ENCODE measurements at places on chromosomes 1 and 21. TPM values are rescaled to one million over a fixed set of nuclear protein-coding genes. Genes with fewer than 3 reads are reported as not detected.
A peak's percentile ranks its signal among the peaks of the same experiment; 100 is the strongest.

NPL gene
- total RNA-seq: 0.36 TPM

- H3K4me3 ChIP-seq: no peak overlapping the region
- no peak for DNase-seq
- H3K4me1 ChIP-seq: no peaks in the 10 kb centered on the region
- no peak overlapping the region for H3K27ac ChIP-seq
Measured at GRCh38 chr21:14740692-14741091, 194.6 kb upstream of the SAMSN1 start.

DNA sequence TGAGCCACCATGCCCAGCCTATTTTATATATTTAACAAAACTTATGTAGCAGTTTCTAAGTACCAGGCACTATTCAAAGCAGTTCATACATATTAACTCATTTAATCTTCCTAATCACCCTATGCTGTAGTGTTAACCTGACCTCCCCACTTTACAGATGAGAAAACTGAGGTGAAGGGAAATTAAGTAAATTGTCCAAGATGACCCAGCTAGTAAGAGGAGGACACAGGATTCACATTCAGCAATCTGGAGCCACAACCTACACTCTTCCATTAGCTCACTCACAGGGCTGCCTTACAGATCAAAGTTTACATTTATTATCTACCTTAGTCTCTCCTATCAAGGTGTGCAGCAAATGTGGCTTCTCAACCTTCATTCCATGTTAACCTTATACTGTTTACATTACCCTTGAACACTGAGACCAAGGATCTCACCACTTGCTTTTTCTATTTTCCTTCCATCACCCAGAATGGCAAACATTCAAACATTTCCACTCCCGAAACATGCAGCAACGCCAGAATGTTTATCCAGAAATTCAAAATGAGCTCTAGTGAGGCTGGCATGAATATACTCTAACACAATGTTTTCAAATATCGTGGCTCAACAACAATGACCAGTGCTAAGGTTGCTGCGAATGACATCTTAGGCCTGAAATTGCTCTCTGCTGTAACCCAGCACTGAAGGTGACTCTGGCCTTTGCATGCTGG lies 24.5 kb downstream of the HIVEP3 start:
- peaks cover 14% of the 10 kb centered on the region for H3K4me1 ChIP-seq
- no peak for DNase-seq
- no peaks in the 10 kb centered on the region for H3K27me3 ChIP-seq
- no peak overlapping the region for H3K27ac ChIP-seq

- DNase-seq: peak; percentile 74
- H3K27ac ChIP-seq: peak overlapping the region; percentile 88
- no peaks in the 10 kb centered on the region for H3K27me3 ChIP-seq
- H3K4me1 ChIP-seq: peaks cover 35% of the 10 kb centered on the region
- no peaks in the 10 kb centered on the region for H3K36me3 ChIP-seq
- no peak overlapping the region for H3K4me3 ChIP-seq
Measured at GRCh38 chr21:39020751-39021477, 162.3 kb downstream of the PSMG1 start.

DNA sequence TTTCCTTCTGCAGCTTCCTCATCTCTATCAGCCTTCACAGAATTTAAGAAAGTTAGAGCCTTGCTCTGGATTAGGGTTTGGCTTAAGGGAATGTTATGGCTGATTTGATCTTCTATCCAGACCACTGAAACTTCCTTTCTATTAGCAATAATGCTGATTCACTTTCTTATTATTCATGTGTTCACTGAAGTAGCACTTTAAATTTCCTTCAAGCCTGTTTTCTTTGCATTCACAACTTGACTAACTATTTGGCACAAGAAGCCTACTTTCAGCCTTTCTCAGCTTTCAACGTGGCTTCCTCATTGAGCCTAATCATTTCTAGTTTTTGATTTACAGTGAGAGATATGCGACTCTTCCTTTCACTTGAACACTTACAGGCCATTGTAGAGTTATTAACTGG lies 528.5 kb downstream of the PLPP3 start:
- no peaks in the 10 kb centered on the region for H3K27me3 ChIP-seq
- no peak for DNase-seq
- H3K36me3 ChIP-seq: no peaks in the 10 kb centered on the region
- no peak overlapping the region for H3K27ac ChIP-seq
- H3K4me3 ChIP-seq: no peak overlapping the region

GRCh38 chr1:212664409-212665199 lies 35.0 kb downstream of the BATF3 start:
- no peaks in the 10 kb centered on the region for H3K36me3 ChIP-seq
- H3K4me3 ChIP-seq: no peak overlapping the region
- no peaks in the 10 kb centered on the region for H3K27me3 ChIP-seq
- H3K4me1 ChIP-seq: peaks cover 7% of the 10 kb centered on the region

DNA sequence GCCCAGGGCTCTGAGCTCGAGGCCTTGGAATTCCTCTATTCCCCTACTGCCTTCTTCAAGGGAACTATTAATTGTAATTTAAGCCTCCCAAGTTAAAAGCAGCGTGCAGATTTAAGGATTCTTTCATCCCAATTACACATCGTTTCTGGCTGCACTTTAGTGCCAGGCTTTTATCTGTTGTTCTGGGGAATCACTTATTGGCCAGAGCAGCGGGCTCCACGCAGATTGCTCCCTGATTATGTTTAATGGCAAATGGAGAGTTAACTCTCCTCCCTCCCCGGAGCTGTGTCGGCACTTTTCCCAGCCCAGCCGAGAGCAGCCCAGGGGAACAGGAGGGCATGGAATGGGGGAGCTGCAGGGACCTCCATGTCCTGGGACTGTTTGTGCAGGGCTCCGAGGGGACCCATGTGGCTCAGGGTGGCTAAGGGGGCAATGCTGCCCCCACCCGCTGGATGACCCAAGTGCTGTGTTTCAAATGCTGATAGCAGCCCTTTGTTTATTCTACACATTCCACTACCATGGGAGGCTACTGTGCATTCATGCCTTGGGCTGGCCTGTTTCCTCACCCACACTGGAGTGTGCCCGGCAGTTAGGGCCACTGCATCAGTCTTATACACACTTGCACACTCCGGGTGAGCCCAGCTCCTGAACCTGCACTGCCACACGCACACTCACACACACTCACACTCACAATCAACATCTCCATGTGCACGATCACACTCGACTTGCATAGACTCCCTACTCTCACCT lies 93.3 kb upstream of the POU3F1 start:
- H3K4me1 ChIP-seq: peaks cover 11% of the 10 kb centered on the region
- H3K36me3 ChIP-seq: no peaks in the 10 kb centered on the region
- H3K4me3 ChIP-seq: no peak overlapping the region
- peaks cover 35% of the 10 kb centered on the region for H3K27me3 ChIP-seq
- peak; percentile 24 for DNase-seq
- H3K27ac ChIP-seq: no peak overlapping the region

GRCh38 chr1:28322194-28322593 lies 6.6 kb upstream of the MED18 start:
- H3K4me1 ChIP-seq: no peaks in the 10 kb centered on the region
- H3K27me3 ChIP-seq: peaks cover 4% of the 10 kb centered on the region
- H3K27ac ChIP-seq: no peak overlapping the region
- no peaks in the 10 kb centered on the region for H3K36me3 ChIP-seq

GRCh38 chr1:161019751-161020495 lies 1.0 kb downstream of the F11R start:
- H3K27me3 ChIP-seq: peaks cover 28% of the 10 kb centered on the region
- H3K36me3 ChIP-seq: no peaks in the 10 kb centered on the region
- H3K27ac ChIP-seq: no peak overlapping the region
- H3K4me3 ChIP-seq: peak overlapping the region; percentile 58

DNA sequence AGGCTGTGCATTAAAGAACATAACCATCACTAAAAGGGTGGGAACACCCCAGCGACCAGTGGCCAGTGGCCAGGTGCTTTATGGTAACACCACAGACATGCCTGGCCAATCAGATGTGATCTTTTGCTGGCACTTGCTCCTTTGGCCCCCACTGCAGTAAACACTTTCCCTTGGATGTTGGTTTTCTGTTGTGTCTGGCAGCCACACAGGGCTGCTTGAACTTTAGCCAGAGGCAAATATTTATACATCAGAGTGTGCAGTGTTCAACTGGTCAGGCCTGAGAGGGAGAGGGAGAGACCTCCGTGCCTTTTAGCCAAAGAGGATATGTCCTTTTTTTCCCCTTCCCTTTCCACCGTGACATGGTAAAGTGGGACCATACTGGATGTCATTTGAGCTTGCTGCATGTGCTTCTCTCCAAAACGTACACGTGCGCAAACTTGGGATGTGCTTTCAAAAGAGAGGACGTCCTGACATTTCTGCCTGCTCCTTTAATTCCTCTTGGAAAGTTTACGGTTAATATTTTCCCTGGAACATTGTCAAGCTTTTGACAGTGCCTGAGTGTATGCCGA lies 101.2 kb downstream of the NFIA start:
- H3K36me3 ChIP-seq: no peaks in the 10 kb centered on the region
- peaks cover 6% of the 10 kb centered on the region for H3K4me1 ChIP-seq
- H3K27me3 ChIP-seq: no peaks in the 10 kb centered on the region
- peak overlapping the region; percentile 8 for H3K4me3 ChIP-seq
- peak; percentile 36 for DNase-seq
- H3K27ac ChIP-seq: peak overlapping the region; percentile 77

DNA sequence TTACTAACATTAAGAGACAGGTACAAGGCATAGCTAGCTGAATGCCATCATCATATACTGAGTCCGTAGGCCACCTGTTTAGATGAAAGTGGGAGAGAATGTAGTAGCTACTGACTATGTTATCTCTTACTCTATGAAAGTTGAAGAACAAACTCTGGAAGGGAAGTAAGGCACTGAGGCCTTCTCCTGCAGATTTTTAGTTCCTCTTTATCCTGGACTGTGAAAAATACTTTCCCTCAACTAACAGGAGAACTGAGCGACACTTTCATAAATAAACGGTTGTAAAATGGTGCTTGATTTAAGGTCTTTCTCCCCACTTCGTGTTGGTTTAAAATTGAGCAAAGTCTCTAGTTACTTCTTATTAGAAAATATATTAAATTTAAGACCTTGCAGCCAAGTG lies 101.9 kb downstream of the FNBP1L start:
- no peaks in the 10 kb centered on the region for H3K27me3 ChIP-seq
- H3K36me3 ChIP-seq: peaks cover 11% of the 10 kb centered on the region
- no peak overlapping the region for H3K27ac ChIP-seq
- H3K4me3 ChIP-seq: no peak overlapping the region
- peaks cover 5% of the 10 kb centered on the region for H3K4me1 ChIP-seq

- H3K27me3 ChIP-seq: no peaks in the 10 kb centered on the region
- H3K27ac ChIP-seq: peak overlapping the region; percentile 66
- no peak overlapping the region for H3K4me3 ChIP-seq
- peak; percentile 84 for DNase-seq
- peaks cover 6% of the 10 kb centered on the region for H3K4me1 ChIP-seq
Measured at GRCh38 chr1:53938136-53938830, 7.2 kb downstream of the IFT25 start.

GRCh38 chr1:156498432-156499193 lies 2.0 kb downstream of the MEF2D start:
- H3K4me3 ChIP-seq: peak overlapping the region; percentile 92
- peaks cover 5% of the 10 kb centered on the region for H3K36me3 ChIP-seq
- H3K4me1 ChIP-seq: peaks cover 44% of the 10 kb centered on the region
- H3K27me3 ChIP-seq: no peaks in the 10 kb centered on the region
- H3K27ac ChIP-seq: peak overlapping the region; percentile 86
